ENCODE measurements at places on chromosomes 7 and 10.
A peak's percentile ranks its signal among the peaks of the same experiment; 100 is the strongest.

DNA sequence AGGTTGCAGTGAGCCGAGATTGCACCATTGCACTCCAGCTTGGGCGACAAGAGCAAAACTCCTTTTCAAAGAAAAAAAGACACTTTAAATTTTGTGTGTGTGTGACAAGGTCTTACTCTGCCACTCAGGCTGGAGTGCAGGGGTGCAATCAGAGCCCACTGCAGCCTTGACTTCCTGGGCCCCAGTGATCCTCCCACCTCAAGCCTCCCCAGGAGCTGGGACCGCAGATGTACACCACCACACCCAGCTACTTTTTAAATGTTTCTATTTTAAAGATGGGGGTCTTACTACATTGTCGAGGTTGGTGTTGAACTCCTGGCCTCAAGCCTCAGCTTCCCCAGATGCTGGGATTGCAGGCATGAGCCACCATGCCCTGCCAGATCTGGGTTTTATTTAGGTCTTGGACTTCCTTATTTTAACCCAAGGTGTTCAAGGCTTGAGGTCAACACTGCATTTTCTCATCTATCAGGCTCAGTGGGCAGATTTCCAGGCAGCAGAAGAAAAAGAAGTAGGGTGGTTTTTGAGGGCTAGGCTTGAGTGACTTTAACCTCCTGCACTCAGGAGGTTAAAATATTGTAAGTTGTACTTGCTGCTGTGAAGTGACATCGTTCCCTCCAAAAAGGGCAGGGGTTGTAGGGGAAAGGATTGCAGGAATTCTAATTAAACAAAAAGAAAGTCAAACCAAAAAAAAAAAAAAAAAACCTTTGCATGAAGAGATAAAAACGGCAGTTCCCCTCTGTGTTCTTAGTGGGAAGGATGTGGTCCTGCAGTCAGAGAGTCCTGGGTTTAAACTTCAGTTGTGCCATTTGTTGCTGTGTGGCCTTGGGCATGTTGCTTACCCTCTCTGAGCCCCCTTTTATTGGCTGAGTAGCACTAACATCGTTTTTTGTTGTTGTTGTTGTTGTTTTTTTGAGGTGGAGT, 71.5 kb downstream of the CARD11 start:
- DNase-seq, result no peak

GRCh38 chr7:69951458-69951857, 353.2 kb downstream of the AUTS2 start:
- no peak for DNase-seq

DNA sequence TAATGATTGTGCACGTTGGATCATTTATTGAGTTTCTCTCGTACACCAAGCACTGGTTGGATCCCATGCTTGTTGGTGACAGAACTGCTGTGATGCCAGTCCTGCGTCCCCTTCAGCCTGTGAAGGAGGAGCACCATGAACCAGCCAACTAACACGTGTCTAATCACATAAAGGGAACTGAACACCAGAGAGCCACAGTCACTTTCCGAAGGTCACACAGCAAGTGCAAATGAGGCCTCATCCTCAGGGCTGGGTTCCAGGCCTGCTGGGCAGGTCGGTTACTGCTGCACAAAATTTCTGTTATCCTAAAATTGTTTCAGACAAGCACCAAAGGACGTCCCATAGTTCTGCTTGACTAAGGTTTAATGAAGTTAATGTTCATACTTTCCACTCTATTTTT, 332.0 kb upstream of the ZNF32 start:
- no peak for DNase-seq

DNA sequence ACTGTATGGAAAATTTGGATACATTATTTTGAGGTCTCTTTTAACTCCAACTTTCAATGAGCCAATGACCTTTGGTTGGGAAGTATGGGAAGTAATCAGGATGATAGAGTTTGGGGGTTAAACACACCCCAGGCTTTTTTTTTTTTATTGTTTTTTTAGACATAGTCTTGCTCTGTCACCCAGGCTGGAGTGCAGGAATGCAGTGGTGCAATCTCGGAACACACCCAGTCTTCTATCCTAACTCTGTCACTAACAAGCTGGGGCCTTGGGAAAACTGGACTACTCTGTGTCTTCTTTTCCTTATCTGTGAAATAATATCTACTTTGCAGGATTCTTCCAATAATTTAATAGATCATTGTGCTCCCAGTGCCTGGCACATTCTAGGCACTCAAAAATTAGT, 37.6 kb upstream of the AGBL3 start:
- DNase-seq, result no peak

- peak; percentile 87 for DNase-seq
These were observed at the start of gene FAM3C for GRCh38 chr7:121395961-121396757. FAM3C (minus strand) TSS chr7:121396308; CDS start chr7:121382969, 13,339 bp downstream.

DNA sequence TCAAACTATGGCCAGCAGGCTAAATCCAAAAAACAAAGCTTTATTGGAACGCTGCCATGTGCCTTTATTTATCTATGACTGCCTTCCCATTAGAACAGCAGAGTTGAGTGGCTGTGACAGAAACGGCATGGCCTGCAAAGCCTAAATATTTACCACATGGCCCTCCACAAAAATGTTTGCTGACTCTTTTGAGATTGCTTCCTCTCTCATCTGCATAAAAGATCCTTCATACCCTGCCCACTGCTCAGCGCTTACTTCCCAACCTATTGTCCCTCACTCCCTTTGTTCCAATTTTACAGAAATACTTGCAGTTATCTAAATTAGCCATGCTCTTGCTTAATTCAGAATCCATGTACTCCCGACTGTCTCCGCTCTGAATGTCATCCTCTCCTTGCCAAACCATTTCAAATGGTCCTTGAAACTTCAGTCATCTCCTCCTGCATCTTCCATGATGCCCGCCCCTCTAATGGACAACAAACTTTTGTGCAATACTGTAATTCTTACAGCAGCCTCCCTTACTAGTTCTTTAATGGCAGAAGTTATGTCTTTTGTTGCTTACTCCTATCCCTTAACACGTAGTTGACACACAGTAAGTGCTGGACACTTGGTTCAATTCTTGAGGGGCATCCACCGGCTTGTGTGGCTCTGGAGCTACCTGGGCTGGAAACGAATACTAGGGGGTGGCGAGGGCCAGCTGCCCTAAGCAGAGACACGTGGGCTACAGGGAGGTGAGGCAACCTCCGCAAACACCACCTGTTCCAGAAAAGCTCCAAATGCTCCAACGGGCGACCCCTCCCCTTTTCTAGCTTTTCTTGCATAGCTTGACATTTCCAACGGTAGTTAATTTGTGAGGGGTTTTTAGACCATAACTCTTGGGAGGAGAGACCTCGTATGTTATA, 832 bp downstream of the XRCC2 start:
- no peak for DNase-seq

GRCh38 chr10:63030536-63030935, 102.6 kb upstream of the NRBF2 start:
- DNase-seq, result no peak

DNA sequence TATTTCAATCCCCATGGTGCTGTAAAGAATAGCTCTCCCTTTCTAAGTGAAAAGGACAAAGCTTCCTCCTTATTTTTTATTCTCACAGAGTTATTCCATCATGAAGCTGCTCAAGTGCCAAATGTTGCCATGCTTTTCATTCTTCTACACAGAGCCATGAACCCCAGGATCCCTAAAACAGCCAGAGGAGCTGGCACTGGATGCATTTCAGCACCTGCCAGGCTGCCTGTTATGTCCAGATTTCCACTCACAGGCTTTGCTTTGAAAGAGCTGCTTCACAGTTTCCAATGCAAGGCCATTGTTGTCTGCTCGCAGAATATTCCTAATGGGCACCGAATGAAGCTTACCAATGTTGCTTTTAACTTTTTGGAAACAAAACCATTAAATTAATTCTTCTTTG, 256.2 kb upstream of the NPSR1 start:
- DNase-seq, result no peak

- no peak for DNase-seq
These were observed 25.3 kb downstream of the ZSCAN25 start for GRCh38 chr7:99642027-99642426.

DNA sequence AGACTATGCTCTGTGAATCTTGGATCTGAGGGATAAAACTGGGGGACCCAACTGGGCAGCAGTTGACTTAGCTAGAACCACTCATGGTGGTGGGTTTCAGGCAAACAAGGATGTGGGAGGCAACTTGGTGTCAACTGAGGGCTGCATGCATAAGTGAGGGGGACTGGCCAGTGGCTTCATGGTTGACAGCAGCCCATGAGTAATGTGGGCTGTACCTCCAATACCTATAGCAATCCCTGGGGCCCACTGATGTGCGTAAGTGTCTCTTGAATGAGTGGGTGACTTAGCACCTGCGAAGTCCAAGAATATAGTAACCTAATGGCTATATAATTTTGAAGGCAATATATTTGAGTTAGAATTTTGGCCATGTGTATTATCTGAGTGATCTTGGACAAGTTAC, 13.7 kb upstream of the MAP3K8 start:
- no peak for DNase-seq

DNA sequence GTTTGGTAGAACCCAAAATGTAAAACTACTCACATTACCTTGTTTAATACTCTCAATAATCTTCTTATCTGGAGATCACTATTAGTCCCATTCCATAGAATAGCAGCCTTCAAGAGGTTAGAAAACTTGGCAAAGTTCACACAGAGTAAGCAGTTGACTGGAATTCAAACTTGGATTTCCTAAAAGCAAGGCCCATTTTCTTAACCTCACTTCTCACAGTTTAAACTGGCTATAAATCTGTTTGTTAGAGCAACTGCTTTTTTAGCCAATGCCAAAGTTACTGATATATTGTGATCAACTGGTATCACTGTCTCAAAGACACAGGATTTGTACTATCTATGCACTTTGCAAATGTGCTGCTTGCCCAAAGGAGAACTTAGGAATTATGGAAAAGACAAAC, 230.2 kb downstream of the THSD7A start:
- DNase-seq, result no peak

DNA sequence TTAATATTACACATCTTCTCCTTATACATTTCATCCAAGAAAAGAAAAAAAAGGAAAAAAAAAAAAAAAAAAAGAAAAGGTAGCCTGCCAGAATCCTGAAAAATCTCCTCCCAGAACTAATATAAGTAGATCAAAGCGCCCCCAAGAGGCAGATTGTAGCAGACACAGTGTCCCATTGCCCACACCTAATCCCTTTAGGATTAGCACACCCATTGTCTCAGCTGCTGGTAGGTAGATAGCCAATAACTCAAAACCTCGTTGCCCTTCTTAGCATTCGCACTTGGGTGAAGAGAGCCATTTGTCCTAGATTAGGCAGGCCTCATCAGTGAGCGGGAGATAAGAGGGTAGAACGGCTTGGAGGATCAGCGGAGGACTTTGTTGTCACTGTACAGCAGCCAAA, 100.2 kb upstream of the SORCS1 start:
- no peak for DNase-seq
